Fibroblast of skin of left quadriceps (primary cell): ENCODE measurements at places on chromosomes 11 and 22.

DNA sequence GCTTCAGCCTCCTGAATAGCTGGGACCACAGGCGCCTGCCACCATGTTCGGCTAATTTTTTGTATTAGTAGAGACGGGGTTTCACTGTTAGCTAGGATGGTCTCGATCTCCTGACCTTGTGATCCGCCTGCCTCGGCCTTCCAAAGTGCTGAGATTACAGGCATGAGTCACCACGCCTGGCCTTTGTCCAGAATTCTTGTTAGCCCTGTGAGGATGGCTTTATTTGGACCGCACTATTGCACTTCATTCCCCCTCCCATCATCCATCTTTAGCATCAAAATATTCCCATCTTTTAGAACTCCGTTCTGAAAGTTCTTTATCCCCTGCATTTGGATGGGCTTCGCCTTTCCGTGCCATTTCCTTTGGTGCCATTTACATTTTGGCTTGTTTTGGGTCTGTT is 2.6 kb downstream of the SAMM50 start:
- DNase-seq: no peak

DNA sequence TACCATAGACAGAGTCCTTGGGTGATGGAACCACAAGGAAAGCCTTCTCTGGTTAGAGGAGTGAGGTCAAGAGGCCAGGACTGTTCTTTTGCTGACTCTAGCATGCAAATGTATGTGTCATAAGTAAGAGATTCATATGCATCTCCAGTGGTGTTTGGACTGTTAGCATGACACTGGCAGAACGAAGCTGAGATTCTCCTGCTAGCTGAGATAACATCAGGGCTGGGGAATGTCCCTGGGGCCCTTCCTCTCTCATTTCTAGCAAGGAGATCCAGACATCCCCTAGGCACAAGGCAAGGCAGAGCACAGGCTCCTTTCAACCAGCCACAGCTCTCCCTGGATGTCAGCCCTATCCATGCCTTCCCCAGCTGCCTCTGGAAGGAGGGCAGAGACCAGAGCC is 711.3 kb downstream of the OPCML start:
- DNase-seq: peak; percentile 51

- no peak for DNase-seq
These were observed 1.1 kb upstream of the SLC35F2 start for GRCh38 chr11:107859459-107860239.

- DNase-seq: no peak
These were observed 88.6 kb upstream of the KCNQ1OT1 start for GRCh38 chr11:2788168-2789071.

DNA sequence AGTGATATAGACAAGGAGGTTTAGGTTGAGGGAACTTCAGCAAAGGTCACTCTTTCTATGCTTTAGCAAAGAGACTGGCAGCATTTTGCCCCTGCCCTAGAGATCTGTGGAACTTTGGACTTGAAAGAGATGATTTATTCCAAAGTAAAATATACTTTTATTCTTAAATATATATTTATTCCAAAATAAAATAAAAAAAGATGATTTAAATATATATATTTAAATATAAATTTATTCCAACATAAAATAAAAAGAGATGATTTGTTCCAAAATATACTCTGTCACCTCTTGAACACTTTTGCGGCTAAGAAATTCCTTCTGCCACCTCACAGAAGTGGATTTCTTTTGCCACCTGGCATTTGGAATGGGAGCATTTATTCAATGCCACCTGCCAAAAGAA is 521.3 kb upstream of the CHORDC1 start:
- DNase-seq: no peak

- no peak for DNase-seq
These were observed at the start of gene MAP6 for GRCh38 chr11:75668451-75669297. Gene MAP6, minus strand, starts transcription at chr11:75669038. Its CDS starts 669 bp downstream, at chr11:75668369.

- no peak for DNase-seq
These were observed 12.9 kb downstream of the MPEG1 start for GRCh38 chr11:59199546-59200422.

GRCh38 chr11:42576318-42576717 is 735.5 kb upstream of the API5 start:
- DNase-seq: no peak

DNA sequence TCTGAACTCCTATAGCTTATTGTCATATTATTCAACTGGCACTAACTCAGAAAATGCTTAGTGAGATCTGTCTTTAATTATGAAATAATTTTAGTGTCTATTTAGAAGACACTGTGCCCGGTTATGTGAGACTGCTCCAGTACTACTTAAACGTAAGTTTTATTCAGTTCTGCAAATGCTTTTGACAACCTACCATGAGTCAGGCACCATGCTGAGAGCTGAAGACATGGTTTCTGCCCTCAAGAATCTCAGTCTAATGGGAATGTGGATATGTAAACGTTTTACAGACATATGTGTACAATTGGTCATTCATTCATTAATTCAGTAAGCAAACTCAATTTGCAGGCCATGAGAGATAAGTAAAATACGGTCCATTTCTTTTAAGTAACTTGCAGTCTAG is 40.0 kb downstream of the DCUN1D5 start:
- DNase-seq: peak; percentile 88

GRCh38 chr22:48742191-48742555 is 1085.5 kb downstream of the BRD1 start:
- no peak for DNase-seq

DNA sequence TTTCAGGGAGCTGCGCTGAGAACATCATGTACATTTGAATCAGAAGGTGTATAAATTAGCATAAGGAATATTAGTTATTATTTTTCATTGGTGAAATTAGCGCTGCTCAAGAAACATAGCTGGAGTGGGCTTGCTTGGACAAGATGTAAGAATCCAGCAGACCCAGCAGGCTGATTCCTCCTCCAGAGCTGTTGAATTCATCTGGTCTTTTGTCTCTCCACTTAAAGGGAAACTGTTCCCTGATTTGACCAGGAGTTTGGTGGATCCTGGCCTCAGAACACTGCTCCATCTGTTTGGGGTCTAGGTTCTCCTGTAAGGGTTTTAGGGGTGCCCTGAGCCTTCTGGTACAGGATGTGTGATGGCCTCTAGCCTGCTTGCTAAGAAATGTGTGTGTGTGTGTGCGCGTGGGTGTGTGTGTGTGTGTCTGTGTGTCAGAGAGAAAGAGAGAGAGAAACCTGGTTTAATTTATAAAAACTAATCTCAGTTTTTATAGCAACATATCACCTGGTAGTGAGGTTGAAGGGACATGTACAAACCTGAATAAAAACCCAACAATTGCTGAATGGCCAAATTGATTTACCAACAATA is 8.3 kb upstream of the SORL1 start:
- DNase-seq: no peak

DNA sequence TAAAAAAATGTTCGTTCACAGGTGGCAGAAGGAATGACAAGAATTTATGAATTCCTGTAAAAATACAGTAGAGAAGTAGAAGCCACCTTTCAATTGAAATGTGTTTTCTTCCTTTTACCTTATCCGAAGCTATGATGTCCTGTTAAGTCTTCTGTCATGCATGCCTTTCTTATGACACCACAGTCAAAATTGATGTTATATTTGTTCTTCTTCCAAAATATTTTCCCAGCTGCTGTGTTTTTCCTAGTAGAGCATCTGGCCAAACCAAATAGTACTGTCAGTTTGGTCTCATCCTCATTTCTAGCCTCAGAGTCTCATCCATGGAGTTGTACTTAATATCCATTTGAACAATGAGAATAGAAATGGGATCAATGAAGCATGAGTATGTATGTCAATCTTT is 206.1 kb downstream of the PGR start:
- DNase-seq: peak; percentile 20

DNA sequence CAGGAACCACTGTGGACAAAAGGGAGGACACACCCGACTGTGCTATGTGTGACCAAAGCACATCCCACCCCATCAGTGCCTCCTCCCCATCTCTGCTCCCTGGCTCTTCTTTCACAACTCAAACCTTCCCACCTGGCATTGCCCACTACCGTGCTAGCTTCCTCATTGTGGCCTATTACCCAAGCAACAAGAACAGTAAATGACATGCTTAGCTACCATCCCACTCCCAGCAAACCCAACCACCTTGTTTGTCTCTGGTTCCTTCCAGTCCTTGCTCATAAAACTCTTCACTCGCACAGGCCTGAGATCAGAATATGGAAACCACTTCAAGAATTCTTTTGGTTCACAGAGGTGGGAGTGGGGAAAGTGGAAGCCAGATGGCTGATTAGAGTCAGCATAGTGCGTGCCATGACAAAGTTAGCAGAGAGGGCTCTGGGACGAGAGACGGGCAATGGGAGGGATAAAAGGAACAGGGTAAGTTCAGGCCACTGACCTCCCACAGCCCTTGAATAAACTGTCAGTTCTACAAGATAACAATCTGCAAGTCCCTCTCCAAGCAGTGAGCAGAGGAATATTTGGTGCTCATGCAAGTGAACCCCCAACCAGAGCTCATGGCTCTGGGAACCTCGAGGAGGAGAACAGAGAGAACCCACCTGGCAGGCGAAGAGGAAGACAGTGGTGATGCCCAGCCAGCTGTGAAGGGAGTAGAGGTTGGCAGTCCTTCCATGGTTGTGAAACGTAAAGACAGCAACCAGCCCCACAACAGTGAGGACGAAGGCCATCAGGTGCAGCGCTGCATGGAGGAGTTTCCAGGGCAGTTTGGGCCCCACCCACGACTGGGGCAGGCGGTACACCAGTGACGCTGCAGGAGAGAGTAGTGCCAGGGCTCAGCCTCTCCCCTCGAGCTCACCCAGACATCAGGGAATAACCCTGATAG is 8.3 kb downstream of the CYB561A3 start:
- DNase-seq: no peak

DNA sequence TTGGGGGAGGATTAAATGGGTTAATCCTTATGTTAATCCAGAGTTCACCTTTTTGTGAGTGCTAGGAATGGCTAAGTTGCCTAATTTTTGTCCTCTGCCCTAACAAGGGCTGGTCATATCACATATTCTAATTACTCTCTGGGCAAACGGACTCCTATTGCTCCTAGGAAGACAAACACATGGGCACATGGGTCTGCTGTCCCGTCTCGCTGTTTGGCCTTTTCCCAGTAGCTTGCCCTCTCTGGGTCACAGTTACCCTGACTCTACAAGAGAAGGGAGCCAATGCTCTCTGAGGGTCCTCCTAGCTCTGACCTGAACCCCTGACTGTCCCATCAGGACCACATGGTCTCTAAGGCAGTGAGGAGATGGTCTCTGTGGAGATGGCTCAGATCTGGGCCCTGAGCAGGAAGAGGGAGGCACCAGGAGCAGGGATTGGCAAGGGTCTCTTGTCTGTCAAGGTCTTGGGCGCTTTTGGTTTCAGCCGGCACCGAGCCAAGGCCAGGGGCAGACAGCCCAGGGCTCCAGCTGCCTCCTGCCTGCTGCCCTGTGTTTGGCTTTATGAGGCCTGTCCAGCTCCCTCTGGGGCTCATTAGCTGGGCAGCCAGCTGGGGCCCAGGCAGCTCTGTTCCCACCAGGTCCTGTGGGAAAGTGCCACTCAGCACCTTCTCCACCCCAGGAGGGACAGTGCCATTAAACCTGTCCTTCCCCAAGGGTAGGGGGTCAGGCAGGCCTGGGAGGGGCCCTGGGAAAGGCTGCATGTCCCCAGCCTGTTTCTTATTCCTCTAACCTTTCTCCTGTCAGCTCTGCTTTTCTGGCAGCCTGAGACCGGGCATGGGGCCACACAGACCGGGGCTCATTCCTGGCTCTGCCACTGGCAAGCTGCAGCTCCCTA is 559.9 kb downstream of the MN1 start:
- no peak for DNase-seq

- no peak for DNase-seq
These were observed 94.9 kb upstream of the CADM1 start for GRCh38 chr11:115599125-115599524.

DNA sequence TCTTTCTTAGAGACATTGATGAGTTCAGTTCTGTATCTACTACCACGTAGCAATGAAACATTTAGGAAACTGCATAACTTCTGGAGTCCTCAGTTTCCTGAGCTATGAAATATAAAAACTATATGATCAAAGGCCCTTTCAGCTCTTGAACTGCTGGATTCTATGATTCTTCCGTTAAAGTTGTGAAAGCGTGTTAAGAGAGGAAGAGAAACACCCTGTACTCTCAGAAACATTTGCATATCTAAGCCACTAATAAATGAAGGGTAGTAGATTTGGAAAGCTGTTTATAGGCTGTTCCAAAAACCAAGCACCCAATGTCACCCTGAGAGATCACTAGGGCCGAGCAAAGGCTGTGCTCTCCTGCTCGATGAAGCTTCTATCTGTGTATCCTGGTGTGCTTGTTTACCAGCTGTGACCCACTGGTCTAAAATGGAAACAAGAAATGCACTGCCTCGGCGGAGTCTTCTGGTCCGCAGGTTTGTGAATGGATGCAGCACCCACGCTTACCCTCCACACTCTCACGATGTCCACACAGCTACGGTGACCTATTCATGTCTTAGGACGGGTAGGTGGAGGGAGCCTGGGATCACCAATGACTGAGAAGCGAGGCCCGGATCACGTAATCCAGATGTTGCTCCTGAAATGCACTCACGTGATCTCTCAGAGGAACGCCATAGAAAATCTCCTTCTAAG is 325.8 kb downstream of the OPCML start:
- no peak for DNase-seq

DNA sequence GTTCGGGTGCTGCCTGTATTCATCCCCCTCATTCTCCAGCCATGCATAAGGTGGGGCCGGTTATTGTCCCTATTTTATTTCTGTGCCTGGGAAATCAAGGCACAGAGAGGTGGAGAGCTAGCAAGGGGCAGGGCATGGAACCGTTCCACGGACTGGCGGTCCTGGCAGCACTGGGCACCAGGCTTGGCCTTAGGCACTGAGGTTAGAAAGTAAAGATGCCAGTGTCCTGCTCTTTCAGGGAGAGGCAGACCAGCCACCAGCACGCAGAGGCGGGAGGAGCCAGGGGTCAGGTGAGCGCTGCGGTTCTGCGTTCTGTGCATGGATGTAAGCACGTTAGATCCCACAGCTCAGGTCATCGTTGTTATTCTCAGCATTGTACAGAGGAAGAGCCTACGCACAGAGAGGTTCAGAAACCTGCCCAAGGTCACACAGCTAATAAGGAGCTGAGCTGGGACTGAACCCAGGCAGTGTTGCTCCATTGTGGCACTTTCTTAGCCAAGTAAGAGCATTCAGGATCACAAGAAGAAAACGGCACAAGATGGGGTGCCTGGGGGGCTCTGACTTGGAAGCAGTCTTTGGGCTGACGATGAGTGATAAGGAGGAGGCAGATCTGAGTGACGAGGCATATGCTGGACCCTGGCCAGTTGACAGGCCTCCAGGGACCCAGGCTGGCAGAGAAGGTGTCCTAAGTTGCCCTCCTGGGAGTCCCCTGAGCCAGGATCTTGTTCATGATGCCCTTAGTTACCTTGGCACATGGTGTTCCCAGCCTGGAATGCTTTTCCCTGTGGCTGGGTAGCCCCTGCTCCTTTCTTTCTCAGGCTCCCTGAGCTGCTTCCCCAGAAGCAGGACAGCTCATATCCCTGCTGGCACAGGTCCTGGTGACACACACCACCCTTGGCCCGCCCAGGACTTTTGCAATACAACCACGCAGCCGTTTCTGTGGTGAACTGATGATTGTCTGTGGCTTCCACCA is 41.1 kb downstream of the OSBPL5 start:
- peak; percentile 74 for DNase-seq

- no peak for DNase-seq
These were observed 1273.4 kb downstream of the TBC1D22A start for GRCh38 chr22:48035897-48036296.

- DNase-seq: no peak
These were observed 35.1 kb downstream of the TP53I11 start for GRCh38 chr11:44915621-44916020.
